IMR-90 (cell line): ENCODE measurements at places on chromosomes 3 and 15. TPM values are rescaled to one million over a fixed set of nuclear protein-coding genes. Genes with fewer than 3 reads are reported as not detected.

Gene CIP2A
- 8.5 and 11.9 TPM in 2 replicates for polyA plus RNA-seq

Gene MAGEL2
- 0.27 and 0.29 TPM in 2 replicates for polyA plus RNA-seq

Gene FGF12
- polyA plus RNA-seq: not detected in 2 replicates

DNA sequence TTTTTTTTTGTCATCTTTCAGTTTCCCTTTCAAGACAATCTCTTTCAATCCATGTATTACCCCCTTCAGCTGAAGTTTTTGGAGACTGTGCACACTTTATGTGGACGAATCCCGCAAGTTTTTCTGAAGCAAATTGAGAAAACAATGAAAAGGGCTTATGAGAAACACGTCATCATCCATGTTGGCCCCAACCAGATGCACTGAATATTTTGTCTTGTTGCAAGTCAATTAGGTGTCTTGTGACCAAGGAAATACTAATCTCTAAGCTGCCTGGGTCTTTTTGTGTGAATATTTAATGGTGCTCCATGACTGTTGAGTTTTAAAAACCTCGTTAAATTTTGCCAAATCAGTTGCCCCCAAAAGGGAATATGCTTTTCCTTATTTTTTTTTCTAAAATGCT, 21.7 kb upstream of the PPP4R2 start:
- peaks cover 3% of the 10 kb centered on the region; the same call in 1 of the 2 replicates for H3K36me3 ChIP-seq
- DNase-seq: no peak
- no peak overlapping the region for H3K27ac ChIP-seq
- H3K27me3 ChIP-seq: no peaks in the 10 kb centered on the region
- no peaks in the 10 kb centered on the region; the same call in 1 of the 2 replicates for H3K4me1 ChIP-seq

GRCh38 chr3:138692152-138692551, 83.6 kb downstream of the FAIM start:
- H3K4me3 ChIP-seq: no peak overlapping the region
- H3K27ac ChIP-seq: no peak overlapping the region
- no peaks in the 10 kb centered on the region for H3K27me3 ChIP-seq
- H3K36me3 ChIP-seq: no peaks in the 10 kb centered on the region
- DNase-seq: no peak
- peaks cover 6% of the 10 kb centered on the region for H3K4me1 ChIP-seq

DNA sequence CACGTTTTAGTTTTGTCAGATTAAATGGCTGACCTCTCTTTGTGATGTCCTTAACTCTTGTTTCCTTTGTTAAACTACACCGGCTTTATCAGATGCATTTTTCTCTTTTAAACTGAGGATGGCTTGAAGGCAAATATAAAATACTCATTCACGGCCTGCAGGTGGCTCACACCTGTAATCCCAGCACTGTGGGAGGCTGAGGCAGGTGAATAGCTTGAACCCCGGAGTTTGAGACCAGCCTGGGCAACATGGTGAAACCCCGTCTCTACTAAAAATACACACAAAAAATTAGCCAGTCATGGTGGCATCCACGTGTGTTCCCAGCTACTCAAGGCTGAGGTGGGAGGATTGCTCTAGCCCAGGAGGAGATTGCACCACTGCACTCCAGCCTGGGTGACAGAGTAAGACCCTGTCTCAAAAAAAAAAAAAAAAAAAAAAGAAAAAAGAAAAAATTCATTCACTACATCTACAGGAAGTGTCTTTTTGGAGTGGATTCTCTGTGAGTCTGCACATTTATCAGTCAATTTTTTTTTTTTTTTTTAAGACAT, 34.7 kb upstream of the SACM1L start:
- no peaks in the 10 kb centered on the region for H3K27me3 ChIP-seq
- peaks cover 24% of the 10 kb centered on the region for H3K4me1 ChIP-seq
- no peak for DNase-seq
- H3K4me3 ChIP-seq: no peak overlapping the region
